Left cardiac atrium (tissue), 4 donors: ENCODE measurements at places on chromosomes 16 and 17.

DNA sequence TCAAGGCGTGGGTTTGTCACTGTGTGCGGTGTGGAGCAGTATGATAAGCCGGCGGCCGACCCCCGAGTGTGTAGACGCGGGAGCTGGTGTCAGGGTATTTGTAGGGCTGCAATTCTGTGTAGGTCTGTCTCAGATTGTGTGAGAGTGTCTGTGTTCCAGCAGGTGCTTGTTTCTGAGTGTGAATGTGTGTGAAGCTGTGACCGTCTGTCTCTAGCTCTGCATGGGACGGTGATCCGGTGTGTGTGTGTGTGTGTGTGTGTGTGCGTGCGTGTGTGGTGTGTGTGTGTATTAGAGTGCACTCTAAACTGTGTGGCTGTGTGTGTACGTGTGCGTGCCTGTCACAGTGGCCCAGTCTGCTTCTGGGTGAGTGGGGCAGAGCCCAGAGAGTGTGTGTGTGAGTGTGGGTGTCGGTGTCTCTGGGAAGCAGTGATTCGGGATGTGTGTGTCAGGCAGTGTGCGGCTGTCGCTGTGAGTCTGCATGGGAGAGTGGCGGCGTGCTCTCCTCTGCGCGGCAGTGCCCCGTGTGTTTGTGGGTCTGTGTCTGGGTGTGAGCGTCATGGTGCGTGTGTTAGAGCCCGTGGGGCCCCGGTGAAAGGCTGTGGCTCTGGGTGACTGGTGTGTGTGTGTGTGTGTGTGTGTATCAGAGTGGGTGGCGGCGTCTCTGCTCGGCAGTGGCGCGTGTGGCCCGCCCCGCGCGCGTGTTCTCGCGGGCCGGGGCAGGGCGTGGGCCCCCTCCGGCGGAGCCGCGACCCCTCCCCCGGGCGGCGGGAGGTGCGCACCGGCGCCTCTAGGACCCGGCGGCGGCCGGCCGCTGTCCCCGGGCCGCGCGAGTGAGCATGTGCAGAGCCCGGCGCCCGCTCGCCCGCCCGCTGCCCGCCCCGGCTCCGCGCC, at the start of gene WSCD1:
Gene WSCD1 (plus strand): TSS at position 841 of the 891 bp plus-strand sequence. CDS start 10,280 bp downstream, outside the sequence.
- DNase-seq, result peak; percentile 50

- no peak for DNase-seq
These were observed 69.7 kb downstream of the STXBP4 start for GRCh38 chr17:55038291-55038690.

DNA sequence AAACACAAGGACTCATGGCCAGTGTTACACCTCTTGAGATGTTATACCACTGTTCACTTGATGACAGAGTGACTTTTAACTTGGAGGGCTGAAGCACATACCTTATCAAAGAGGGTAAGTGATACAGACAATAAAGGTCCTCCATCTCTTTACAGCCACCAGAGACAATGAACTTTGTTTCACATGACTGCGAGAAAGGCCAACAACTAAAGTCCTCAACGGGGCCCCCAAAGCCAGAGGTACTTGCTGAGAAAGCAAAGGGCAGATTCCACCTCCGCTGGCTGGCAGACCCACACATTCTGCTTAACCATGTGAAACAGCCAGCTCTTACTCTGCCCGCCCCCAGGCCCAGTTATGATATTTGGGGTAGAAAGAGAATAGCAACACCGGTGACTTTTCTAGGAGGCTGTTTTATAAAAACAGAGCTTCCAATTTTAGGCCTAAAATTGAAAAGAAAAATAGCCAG, 21.4 kb downstream of the DCUN1D3 start:
- no peak for DNase-seq

DNA sequence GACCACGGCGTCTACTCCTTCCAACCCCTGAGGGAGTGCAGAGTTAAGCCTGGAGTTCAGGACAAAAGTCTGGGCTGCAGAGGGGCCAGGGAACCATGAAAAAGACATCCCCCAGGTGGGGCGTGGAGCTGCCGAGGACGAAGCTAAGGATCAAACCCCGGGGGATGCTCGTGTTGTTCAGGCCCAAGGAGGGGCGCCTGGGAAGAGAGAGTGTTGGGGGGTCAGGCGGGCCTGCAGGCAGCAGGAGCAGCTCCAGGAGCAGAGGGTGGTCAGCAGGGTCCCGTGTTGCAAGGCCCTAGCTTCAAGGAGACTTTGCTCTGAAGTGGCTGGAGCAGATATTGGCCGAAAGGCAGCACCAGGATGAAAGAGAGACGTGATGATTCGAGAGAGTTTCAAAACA, 26.7 kb downstream of the NECAB2 start:
- DNase-seq, result no peak

- DNase-seq, result no peak
These were observed 26.7 kb downstream of the DNAH17 start for GRCh38 chr17:78550464-78550863.

DNA sequence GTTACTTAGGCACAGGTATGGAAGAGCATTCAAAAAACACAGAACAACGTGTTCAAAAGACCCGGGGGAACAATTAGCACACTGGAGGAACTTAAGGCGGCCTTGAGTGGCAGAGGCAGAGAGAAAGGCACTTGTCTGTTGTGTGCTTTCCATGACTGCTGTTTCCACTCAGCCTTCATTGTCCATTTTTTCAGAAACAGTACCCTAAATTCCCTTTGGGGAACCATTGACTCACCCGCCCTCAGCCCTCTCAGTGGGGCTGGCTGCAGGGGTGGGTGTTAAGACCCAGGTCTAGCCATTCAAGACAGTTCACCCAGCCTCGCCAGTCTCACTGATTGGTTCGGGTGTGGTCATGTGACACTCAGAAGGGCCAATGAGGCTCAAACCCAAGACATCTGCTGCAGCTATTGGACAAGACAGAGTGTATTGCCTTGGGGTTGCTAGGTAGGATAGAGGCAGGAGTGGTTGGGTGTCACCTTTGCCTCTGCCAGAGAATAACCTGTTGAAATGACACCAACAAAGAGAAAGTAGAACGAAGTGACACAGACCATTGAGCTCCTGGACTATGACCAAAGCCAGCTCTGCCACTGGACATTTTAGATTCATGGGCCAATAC, 19.6 kb upstream of the CEP20 start:
- no peak for DNase-seq

DNA sequence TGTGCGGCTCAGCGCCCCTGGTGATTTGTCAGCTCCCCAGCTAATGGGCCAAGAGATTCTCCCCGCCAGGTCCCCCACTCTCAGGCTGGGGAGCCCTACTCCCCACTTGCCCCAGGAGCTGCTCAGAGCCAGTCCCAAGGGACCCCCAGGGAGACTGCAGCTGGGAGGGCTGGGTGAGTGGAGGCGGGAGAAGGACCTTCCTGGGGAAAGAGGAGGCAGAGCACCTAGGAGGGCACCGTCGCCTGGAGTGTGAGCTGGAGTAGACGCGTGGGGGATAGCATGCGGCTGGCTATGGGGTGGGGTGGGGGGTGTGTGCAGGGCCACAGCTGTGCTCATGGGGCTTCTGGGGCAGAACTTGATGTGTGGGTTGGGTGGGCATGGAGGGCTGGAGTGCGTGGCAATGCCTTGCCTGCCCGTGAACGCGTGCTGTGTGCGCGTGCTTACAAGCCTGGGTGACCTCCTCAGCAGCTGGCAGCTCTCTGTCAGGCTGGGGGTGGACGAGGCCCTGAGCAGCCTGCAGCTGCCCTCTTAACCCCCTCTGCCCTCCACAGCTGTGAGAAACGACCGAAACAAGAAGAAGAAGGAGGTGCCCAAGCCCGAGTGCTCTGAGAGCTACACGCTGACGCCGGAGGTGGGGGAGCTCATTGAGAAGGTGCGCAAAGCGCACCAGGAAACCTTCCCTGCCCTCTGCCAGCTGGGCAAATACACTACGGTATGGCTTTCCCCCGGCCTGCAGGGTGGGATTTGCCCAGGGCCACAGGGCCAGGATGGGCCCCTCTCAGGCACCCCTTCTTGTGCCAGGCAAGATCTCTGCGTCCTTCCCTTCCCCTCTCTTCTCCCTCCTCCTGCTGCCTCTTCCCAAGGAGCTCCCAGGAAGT, 12.9 kb downstream of the GJD3 start:
- DNase-seq, result no peak

GRCh38 chr16:68376590-68376989, 65.8 kb downstream of the PRMT7 start:
- no peak for DNase-seq

- no peak for DNase-seq
These were observed 62.9 kb downstream of the SHISA6 start for GRCh38 chr17:11303773-11304394.

DNA sequence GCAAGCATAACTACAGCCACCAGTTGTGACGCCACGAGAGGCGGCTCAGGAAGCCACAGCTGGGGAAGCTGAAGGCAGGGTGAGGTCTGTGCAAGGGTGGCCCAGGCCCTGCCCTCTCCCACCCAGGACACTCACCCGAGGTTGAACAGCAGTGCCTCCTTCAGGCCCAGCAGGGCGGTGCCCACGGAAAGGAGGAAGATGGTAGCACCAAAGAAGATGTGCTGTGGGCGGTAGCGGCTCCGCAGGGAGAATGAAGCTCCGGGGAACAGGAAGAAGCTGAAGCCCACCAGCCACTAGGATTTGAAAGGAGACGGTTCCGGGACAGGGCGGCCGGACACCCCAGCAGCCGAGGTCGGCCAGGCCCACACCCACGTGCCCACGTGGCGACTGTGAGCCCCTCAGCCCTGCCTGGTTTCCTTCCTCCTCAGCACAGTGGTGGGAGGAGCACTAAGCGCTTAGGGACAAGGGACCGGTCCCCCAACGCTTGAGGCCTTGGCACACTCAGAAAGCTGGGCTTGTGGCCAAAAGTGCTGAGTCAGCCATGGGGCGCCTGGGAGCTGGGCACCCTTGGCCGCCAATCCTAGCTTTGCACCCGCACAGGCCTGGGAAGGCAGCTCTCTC, 11.0 kb downstream of the CYB561 start:
- DNase-seq, result peak; percentile 80

DNA sequence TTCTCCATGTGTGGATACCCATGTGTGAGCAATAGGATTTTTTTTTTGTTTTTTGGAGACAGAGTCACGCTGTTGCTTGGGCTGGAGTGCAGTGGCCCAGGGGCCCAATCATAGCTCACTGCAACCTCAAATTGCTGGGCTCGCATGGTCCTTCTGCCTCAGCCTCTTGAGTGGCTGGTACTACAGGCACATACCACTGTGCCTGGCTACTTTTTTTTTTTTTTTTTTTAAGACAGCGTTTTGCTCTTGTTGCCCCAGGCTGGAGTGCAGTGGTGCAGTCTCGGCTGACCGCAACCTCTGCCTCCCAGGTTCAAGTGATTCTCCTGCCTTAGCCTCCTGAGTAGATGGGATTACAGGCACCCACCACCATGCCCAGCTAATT, 16.7 kb downstream of the MGRN1 start:
- no peak for DNase-seq
